ENCODE measurements at places on chromosomes 6 and 20. TPM values are rescaled to one million over a fixed set of nuclear protein-coding genes. Genes with fewer than 3 reads are reported as not detected.

DNA sequence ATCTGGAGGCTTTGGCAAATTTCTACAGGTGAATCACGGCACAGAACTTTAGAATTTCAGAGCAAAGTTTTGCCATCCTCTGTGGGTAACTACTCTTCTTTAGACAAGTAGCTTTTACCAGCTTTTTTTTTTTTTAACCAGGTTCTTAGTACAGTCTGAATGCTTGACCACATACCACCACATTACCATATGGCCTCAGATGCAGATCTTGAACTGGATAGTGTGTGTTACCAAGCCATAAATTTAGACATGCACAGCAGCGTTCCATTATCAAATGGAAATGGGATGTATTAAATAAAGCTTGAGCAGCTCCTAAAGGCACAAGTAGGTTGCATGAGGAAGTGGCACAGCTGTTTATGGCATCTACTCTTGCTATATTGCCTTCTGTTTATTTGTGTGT, 38.3 kb upstream of the PRSS16 start:
- no peak for DNase-seq

DNA sequence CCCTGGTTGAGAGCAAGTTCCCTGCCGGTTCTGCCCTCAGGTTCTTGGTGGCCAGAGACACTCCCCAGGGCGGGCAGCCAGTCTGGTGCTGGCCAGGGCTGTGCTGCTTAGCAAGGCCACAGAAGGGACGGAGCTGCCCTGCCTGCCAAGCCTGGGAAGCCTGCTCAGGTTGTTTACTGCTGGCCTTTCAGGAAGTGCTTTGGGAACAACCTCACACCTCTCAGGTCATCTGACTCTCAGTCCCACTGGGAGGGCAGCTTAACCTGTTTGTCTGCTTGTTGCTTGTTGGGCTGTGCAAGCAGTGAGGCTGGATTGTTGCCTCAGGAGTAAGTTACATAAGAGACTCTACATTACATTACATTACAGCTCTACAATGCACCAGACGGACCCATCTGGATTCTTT, 75.8 kb upstream of the AFDN start:
- DNase-seq, result no peak

GRCh38 chr6:42403831-42404230, 47.9 kb downstream of the TRERF1 start:
- DNase-seq, result no peak

DNA sequence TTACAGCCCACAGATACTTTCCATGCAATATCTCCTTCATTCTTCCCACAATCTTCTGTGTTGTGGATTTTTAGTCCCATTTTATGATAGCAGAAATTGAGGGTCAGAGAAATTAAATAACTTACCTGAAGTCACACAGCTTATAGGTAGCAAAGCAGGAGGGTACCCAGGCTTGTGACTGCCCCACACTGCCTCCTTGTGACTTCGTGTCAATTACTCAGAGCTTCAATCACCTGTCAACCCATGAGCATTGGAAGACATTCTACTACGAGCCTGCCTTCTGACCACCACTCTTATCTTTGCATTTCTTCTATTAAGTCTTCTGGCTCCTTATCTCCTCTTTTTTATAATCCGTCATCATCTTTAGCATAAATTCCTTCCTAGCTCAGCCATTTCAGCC, 71.6 kb upstream of the NRSN1 start:
- DNase-seq, result no peak

- DNase-seq, result no peak
Observed at GRCh38 chr20:62752671-62753501, 43.4 kb upstream of the MRGBP start.

- DNase-seq, result no peak
Observed at GRCh38 chr6:68975064-68975463, 340.0 kb downstream of the ADGRB3 start.

GRCh38 chr6:134182528-134182927, 130.1 kb upstream of the SLC2A12 start:
- no peak for DNase-seq

The GJA10 gene
- not detected for total RNA-seq

The PHACTR2 gene
- 131 TPM for total RNA-seq

The CCN2 gene
- 105 TPM for total RNA-seq

The MYLK4 gene
- 0.13 TPM for total RNA-seq

The PHACTR3 gene
- total RNA-seq, result not detected

The OTOR gene
- total RNA-seq, result not detected
